Activated T-cell treated with anti-CD3 and anti-CD28 coated beads, Interleukin-2, amount 50 U/mL, for 4 hours (primary cell): ENCODE measurements at places on chromosomes 1 and 21.

DNA sequence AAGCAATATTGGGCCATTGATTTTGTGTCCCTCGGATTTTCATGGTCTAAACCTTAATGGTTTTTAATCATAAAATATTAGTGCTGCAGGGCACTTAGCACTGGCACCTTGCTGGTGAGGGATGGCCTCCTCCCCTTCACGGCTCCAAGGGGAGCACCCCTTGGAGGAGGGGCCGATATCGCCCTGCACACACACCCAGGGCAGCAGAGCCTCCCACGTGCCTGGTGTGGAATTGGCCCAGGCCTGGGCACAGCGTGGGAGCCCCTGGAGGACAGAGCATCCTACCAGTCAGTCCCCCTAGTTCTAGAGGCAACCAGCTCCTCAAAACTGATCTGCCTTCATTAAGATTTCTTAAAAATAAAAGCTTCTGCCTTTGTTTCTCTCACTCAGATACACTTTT, 90.7 kb upstream of the CSF3R start:
- no peak for DNase-seq

DNA sequence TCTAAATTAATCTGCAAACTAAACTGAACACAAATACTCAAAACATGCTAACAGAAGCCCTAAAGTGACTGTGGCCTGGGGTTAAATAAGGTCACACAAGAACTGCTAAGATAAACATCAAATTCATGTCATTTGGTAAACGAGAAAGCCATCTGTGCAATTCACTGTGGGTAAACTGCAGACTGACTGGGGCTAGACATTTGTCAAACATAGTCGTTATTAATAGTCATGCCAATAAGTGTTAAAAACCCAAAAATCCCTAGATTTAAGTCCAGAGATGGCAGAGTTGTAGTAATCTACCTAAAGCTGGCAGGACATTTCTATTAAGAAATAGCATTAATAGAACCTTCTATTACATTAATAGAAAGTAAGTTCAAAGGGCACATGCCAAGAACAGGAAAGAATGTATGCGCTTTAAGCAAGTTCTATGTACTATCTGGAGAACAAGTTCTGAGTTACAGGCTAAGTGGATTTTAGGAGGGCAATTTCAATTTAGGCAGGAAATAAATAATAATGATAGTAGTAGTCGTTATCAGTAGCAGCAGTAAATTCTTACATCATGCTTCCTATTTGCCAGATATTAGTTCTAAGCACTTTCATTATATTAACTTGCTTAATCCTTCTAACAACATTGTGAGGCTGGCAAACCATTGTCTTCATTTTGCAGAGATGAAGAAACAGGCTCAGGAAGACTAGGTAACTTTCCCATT, 8.6 kb downstream of the EDEM3 start:
- no peak for DNase-seq

- DNase-seq = no peak
Observed at GRCh38 chr1:41582851-41583657, 98.6 kb upstream of the EDN2 start.

- DNase-seq = peak; percentile 57
Observed at GRCh38 chr1:222095606-222096475, 354.0 kb upstream of the DUSP10 start.

DNA sequence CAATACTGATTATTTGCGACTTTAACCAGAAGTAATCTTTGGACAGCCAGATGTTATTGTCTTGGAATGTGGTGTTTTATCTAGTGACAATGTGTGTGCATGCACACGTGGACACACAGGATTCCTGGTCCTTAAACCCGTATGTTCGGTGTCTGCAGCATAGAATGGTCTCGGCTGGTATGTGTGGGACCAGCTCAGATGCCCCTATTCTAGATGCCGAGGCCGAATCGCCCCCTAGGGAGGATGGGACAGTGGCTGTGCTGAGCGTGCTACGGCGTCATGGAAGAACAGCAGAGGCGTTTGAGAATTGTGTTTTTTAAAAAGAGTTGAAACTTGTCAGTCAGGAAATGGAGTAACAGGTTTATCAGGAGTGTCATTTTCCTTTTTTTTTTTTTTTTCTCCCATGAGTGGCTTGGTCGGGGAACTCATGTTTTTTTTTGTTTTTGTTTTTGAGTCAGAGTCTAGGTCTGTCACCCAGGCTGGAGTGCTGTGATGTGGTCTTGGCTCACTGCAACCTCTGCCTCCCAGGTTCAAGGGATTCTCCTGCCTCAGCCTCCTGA, 30.1 kb downstream of the SKI start:
- DNase-seq = no peak

DNA sequence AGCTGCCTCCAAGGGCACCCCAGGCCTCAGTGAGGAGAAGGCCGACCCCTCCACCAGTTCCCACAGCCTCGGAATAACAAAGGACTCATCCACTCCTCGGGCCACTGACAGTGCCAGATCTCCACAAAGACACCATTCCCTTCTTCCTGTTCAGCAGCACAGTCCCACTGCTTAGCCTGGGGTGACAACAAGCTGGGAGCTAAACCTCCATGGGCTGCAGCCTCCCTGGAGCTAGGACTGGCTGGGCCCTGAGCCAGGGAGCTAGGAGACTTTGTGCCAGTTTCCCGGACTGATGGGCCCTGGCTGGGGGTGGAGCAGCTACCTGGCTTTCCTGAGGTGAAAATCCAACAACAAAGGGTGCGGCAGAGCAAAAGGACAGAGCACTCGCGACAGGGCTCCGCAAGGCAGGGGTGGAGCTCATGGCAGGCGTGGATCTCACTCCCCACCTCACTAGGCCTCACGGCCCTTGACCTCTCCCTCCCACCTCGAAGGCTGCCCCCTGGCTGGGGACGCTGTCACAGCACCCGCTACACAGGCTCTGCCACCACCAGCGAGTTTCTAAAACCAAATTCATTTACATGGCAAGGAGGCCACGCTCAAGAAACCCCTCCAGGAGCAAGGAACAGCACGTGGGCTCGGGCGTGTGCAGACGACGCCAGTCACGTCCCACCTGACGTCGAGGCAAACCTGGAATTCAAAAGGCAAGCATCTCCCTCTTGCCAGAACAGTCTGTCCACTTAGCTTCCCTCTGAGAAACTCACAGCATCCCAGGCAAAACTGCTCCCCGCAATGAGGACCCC, 13.8 kb downstream of the SLC35E2B start:
- DNase-seq = no peak

- no peak for DNase-seq
Observed at GRCh38 chr1:219798283-219799030, 129.9 kb downstream of the SLC30A10 start.

DNA sequence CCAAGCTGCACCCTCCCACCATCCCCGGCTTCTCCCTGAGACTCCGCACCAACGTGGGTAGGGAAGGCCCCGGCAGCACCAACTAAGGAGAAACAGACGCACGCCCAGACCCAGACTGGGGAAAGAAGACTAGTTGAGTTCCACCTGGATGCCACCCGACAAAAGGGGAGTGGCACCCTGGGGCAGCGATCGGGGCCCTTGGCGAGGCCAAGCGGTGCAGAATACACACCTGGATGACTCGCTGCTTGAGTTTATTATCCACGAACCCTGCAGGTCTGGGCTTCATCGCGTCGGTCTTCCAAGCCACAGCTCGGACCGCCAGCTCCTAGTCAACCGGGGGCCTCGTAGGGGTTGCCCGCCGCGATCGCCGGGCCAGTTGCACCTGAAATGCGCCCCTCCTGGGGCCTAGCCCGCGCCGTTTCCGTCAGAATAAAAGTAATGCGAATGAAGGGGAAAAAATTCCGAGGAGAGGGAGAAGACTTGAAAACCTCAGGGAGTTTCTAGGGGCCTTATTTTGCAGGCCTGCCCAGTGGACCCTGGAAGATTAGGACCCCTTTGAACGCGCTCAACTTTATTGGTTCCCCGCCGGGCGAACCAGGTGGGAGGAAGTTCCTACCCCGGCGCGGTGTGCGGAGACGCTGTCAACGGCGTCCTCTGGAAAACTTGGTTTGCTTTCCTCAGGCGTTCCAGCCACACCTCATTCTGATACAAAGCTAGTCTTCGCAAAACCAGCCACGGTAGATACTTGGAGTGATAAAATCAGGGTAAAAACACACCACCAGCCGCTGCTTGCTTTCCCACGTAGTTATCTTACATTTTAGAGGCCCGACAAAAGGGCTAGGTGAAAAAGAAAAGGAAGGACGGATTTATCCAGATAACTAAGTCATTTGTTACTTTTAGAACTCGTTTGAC, at the start of gene NVL:
TSS of gene NVL (minus strand) at position 331 of the 912 bp plus-strand sequence. CDS start at position 286, 45 bp downstream.
- peak; percentile 69 for DNase-seq

DNA sequence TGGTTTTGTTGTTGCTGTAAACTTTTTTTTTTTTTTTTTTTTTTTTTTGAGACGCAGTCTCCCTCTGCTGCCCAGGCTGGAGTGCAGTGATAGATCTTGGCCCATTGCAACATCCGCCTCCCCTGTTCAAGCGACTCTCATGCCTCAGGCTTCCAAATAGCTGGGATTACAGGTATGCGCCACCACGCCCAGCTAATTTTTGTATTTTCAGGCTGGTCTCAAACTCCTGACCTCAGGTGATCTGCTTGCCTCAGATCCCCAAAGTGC, 78.9 kb upstream of the SLC45A1 start:
- DNase-seq = no peak

- no peak for DNase-seq
Observed at GRCh38 chr1:101013776-101014175, 11.8 kb downstream of the DPH5 start.
